ENCODE measurements at places on chromosomes 2 and 18. TPM values are rescaled to one million over a fixed set of nuclear protein-coding genes. Genes with fewer than 3 reads are reported as not detected.

Gene TIGD1
- total RNA-seq = 4.6 TPM

Gene SERPINB13
- total RNA-seq = not detected

Gene SP100
- 28.7 TPM for total RNA-seq

Gene SMAD2
- 67.2 TPM for total RNA-seq

Gene MATN3
- 13.5 TPM for total RNA-seq
